NCI-H2171 treated with DMSO at 0.1 percent for 48 hours (cell line): ENCODE measurements at places on chromosomes 5 and 9.

DNA sequence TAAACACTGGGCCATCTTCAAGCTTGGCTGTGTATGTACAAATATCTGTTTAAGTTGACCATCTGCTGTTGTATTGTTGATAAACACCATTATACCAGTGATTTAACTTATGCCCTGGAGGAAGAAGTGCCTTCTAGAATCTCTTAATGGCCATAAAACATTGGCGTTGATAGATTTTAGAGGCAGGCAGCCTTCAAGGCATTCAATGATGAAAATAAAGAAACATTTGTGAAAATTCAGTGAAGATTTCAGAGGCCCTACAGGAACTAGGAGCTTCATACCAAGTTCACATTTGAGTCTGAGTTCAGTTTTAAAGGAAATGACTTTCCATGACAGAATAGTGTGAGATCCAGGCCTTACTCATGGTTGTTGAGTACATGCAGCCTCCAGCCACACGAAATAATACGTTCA lies 52.2 kb downstream of the MAP1B start:
- DNase-seq = no peak

- DNase-seq = no peak
Measured at GRCh38 chr9:80866576-80867227, 822.6 kb downstream of the TLE1 start.

- no peak for DNase-seq
Measured at GRCh38 chr5:107407713-107408298, 262.9 kb downstream of the EFNA5 start.

GRCh38 chr5:127875235-127876021 lies 172.2 kb downstream of the CCDC192 start:
- peak; percentile 70 for DNase-seq

DNA sequence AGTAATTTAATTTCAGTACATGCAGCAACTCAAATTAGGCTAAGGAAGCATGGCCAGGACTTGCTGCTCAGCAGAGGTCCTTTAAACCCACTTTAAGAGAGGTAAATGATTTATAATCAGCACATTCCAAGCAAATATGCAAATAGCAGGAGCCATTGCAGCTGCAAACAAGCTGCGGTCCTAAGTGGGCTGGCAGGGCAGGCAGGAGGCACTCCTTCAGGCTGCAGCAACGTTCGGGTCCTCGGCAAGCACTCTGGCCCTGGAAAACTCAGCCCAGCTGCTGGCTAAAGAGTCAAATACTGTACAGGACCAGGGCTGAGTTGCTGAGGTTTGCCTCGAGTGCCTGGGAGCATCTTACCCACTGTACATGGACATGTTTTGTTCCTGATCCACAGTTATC lies 126.9 kb downstream of the FSTL4 start:
- DNase-seq = no peak

DNA sequence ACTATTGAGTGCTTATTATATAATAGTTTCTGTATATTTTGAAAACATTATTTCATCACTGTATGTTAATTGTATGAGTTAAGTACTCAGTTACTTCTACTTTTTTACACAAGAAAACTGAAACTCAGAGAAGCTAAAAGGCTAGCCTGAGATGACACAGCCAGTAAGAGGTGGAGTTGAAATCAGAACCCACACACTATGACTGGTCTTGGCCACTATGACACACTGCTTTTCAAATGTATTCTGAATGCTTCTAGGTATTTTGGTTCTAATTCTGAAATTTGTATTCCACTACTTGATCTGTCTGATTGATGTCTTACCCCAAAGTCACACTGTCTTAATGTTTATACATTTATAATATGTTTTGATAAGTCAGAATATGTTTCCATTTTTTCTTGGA lies 181.8 kb downstream of the ZDHHC21 start:
- DNase-seq = no peak

DNA sequence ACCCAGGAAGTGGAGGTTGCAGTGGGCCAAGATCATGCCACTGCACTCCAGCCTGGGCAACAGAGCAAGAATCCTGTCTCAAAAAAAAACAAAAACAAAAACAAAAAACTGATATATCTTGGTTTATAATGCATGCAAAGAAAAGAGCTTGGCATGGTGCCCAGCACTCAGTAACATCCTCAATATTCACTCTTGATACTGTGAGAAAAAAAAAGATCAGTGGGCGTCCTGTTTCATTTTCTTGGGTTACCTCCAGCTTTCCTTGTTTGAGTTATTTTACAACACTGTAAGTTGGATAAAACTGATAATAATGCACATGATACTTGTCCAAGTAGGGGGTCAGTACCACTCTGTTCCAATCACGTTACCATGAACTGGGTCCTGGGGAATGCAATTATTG lies 7.8 kb downstream of the PHYHD1 start:
- no peak for DNase-seq

GRCh38 chr9:90579181-90579580 lies 63.4 kb downstream of the DIRAS2 start:
- no peak for DNase-seq

- no peak for DNase-seq
Measured at GRCh38 chr5:143432658-143433239, 29.3 kb upstream of the NR3C1 start.

DNA sequence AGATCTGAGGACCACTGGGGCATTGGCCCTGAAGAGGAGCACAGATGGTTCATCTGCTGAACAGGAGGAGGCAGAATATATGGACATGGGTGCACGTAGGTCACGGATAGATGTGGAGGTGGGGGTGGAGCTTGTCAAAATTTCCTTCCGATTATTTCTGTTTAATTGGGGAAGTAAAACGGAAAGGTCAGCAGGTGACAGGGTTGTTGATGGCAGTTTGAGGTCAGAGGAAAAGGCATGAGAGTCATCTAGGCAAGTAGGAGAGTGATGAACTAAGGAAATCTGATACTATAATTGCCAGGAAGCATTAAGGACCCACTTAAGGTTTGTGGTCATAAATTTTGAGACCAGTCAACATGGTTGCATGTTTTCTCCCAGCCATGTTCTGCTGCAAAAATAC lies 8.4 kb upstream of the FAM81B start:
- DNase-seq = no peak

- DNase-seq = no peak
Measured at GRCh38 chr5:27523629-27524028, 485.2 kb upstream of the CDH9 start.

GRCh38 chr9:114157516-114158176 lies 2.3 kb downstream of the COL27A1 start:
- no peak for DNase-seq

DNA sequence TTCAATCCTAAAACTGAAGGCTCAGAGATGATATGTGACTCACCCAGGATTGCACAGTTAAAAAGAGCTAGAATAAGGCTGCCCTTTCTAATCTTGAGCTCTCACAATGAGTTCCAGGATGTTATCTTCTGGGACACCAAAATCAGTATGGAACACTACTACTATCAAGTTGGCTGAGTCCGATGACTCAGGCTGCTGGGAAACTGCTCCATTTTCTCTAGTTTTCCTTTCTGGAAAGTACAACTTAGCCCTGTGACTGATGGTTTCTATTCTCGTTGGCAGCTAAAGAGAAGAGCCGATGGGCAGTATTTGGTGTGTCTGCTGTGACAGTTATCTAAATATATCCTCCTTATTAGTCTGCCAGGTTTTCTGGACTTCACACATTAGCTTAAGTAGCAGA lies 37.9 kb upstream of the DPYSL3 start:
- DNase-seq = no peak

DNA sequence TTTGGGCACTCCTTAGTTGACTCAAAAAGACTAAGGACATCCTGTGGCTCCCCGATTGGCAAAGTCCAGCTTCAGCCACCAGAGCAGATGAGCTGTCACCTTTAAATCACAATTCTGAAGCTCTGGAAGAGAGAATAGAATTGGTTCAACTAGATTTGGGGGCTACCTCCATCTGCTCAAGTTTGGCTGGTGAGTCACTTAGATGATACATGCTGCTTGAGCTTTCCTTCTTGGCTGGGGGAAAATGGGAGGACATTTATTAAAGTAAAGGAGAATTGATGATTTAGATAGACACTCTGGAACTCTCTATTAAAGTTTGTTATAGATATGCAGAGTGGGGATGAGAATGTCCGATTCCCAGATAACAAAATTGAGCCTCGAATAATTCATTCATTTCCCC lies 30.0 kb upstream of the GRIA1 start:
- no peak for DNase-seq

- no peak for DNase-seq
Measured at GRCh38 chr5:110752953-110753352, 14.1 kb downstream of the SLC25A46 start.

DNA sequence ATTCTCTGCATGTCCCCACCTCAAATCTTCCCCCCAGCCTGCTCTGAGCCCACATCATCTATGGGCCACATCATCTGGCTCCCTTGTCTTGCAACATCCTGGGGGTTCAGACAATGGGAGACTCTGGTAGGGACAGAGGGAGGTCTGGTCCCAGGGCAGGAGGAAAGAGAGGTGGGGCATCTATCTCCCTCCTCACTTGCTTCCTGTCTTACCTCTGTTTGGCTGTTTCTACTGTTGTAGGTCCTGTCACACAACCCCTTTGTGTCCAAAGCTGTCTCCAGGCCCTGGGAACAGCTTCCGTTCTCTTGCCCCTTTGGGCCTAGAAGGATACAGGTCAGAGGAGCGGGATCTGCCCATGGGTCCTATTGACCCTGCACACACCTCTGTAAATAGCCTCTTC lies 227.2 kb downstream of the NSG2 start:
- DNase-seq = no peak

GRCh38 chr9:99948896-99949295 lies 42.4 kb downstream of the STX17 start:
- DNase-seq = no peak
